ENCODE measurements at places on chromosomes 13 and 19. TPM values are rescaled to one million over a fixed set of nuclear protein-coding genes. Genes with fewer than 3 reads are reported as not detected.

Gene TNFSF9
- total RNA-seq, result 1.8 TPM

Gene TMEM238
- total RNA-seq, result not detected

Gene CCDC194
- total RNA-seq, result not detected

Gene URAD
- not detected for total RNA-seq

Gene MTUS2
- total RNA-seq, result 1.6 TPM

Gene HSPB6
- total RNA-seq, result 275 TPM

- peaks cover 47% of the 10 kb centered on the region for H3K36me3 ChIP-seq
- no peaks in the 10 kb centered on the region for H3K27me3 ChIP-seq
- H3K4me3 ChIP-seq, result no peak overlapping the region
- H3K4me1 ChIP-seq, result peaks cover 39% of the 10 kb centered on the region
Measured at GRCh38 chr19:54142166-54142780, 4.7 kb downstream of the CNOT3 start.

- DNase-seq, result peak; percentile 57
- no peak overlapping the region for H3K4me3 ChIP-seq
- H3K27ac ChIP-seq, result no peak overlapping the region
- H3K36me3 ChIP-seq, result no peaks in the 10 kb centered on the region
Measured at GRCh38 chr13:112747256-112747655, 57.4 kb downstream of the ATP11A start.

GRCh38 chr13:21033856-21034602, 27.4 kb downstream of the LATS2 start:
- DNase-seq, result peak; percentile 67
- peak overlapping the region; percentile 88 for H3K27ac ChIP-seq
- no peaks in the 10 kb centered on the region for H3K27me3 ChIP-seq
- H3K36me3 ChIP-seq, result no peaks in the 10 kb centered on the region
- no peak overlapping the region for H3K4me3 ChIP-seq
- peaks cover 70% of the 10 kb centered on the region for H3K4me1 ChIP-seq

GRCh38 chr13:97434397-97435201, 630 bp downstream of the RAP2A start:
- H3K27me3 ChIP-seq, result no peaks in the 10 kb centered on the region
- DNase-seq, result peak; percentile 78
- H3K4me3 ChIP-seq, result peak overlapping the region; percentile 83
- peak overlapping the region; percentile 99 for H3K27ac ChIP-seq
- no peaks in the 10 kb centered on the region for H3K36me3 ChIP-seq
- peaks cover 13% of the 10 kb centered on the region for H3K4me1 ChIP-seq

DNA sequence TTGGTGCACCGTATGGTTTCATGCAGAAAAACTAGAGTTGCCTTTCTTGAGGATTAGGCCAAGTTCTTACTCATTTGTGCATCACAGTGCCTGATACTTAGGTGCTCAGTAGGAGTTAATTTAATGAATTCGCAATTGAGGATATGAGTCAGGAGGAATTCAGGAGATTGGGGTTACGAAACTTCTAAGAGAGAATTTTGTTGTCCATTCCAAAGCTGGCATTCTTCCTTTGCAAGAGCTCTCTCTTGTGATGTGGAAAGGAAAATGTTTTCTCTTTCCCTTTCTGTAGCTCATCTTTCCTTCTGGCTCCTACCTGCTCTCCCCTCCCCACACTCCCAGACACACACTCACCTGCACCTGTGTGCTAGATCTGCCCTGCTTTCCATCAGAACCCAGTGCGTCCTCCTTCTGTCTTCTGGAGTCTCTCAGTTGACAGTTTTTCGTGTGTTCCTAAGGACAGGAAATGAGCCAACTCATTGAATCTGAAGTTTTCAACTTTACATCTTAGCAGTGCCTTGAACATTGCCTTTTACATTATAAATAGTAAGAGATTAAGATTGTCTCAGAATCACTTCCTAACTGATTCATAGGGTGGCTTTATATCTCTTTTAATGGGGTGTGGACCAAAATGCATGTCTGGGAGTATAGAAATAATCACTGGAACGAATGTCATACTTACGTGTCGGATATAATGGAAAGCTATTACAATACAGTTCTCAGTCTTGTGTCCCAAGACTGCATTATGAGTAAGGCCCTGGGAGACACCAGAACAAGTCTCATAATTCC, 19.7 kb upstream of the ERCC5 start:
- no peak overlapping the region for H3K4me3 ChIP-seq
- no peaks in the 10 kb centered on the region for H3K4me1 ChIP-seq
- H3K27me3 ChIP-seq, result no peaks in the 10 kb centered on the region
- peaks cover 3% of the 10 kb centered on the region for H3K36me3 ChIP-seq
- DNase-seq, result no peak

DNA sequence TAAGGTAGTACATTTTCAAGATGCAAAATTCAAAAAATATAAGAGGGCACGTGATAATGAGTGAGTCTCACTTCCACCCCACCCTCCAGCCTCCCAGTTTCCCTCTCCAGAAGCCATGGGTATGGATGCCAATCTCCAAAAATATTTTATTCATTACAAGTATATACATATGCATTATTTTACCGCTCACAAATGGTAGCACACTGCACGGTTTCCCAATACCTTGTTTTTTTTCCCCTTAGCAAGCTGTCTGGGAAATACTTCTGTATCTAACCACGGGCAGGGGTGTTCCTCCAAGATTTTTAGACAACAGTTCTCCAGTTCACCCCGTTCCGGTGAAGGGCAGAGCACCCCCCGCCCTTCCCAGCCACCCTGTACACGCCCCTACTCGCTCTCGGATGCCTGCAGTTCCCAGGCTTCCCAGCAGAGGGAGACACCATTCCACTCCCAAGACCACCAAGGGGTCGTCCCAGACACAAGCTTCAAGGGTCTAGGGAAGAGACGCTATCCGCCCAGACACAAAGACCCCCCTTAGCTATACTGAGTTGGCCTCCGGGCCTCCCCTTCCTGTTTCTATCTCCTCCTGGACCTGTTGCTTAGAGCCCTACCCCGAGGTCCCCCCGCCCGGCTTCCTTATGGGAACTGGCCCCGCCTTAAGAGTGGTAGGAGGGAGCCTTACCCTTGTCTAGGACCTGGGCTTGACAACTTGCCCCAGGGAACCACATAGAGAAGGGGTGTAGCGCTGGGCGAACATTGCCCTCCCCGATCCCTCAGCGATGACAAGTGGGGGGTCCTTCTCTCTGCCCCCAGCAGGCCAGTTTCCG, 1.1 kb upstream of the FXYD3 start:
- DNase-seq, result peak; percentile 86
- H3K27me3 ChIP-seq, result no peaks in the 10 kb centered on the region
- H3K4me3 ChIP-seq, result peak overlapping the region; percentile 30
- peaks cover 9% of the 10 kb centered on the region for H3K4me1 ChIP-seq
- no peaks in the 10 kb centered on the region for H3K36me3 ChIP-seq

DNA sequence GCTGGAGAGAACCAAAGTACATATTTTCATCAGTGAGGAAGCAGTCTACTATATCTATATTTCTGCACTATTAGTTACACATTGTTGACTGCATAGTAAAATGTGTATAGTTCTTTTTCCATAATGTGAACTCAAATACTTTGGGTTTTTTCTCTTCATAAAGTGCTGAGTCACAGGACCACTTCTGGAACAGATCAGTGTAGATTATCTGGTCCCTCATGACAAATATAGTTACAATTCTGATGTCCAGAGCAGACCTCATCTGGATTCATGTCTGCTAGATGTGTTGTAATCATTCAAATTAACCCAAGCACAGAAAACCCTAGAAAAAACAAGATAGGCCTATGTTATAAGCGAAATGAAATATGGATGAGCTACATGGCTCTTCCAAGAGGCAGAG, 171.4 kb downstream of the SUCLA2 start:
- no peak overlapping the region for H3K4me3 ChIP-seq
- H3K27ac ChIP-seq, result no peak overlapping the region
- no peak for DNase-seq

GRCh38 chr19:10898633-10899032, 27.3 kb downstream of the CARM1 start:
- peak overlapping the region; percentile 76 for H3K27ac ChIP-seq
- no peaks in the 10 kb centered on the region for H3K36me3 ChIP-seq
- H3K27me3 ChIP-seq, result no peaks in the 10 kb centered on the region
- DNase-seq, result no peak
- H3K4me3 ChIP-seq, result no peak overlapping the region

- no peaks in the 10 kb centered on the region for H3K27me3 ChIP-seq
- DNase-seq, result no peak
- H3K4me1 ChIP-seq, result no peaks in the 10 kb centered on the region
Measured at GRCh38 chr13:60326273-60326672, 70.7 kb upstream of the TDRD3 start.

GRCh38 chr19:41478171-41478570, 35.2 kb downstream of the ERICH4 start:
- DNase-seq, result no peak
- no peaks in the 10 kb centered on the region for H3K36me3 ChIP-seq
- no peak overlapping the region for H3K4me3 ChIP-seq
- H3K27me3 ChIP-seq, result no peaks in the 10 kb centered on the region

DNA sequence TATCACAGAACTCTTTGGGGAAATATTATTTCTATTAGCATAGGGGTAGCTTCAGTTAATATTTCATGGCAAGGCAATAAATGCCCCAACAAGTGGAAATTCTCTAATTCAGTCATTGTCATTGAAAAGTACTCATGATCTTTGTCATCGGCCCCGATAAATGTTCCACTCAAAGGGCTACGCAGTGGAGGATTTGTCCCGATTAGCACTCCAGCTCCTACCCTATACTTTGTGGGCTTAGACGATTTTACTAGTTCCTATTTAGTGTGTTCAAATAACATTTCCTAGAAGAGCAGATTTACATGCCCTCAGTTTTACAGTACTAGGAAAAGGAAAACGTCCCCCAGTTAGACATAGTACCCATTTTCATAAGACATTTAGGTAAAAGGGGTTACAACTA, 38.0 kb upstream of the ATP12A start:
- no peak overlapping the region for H3K27ac ChIP-seq
- no peaks in the 10 kb centered on the region for H3K36me3 ChIP-seq
- no peaks in the 10 kb centered on the region for H3K4me1 ChIP-seq
- DNase-seq, result no peak

GRCh38 chr13:49495783-49496762, at the start of gene PHF11:
TSS of gene PHF11 (plus strand) at chr13:49495953. CDS start at chr13:49496002, 49 bp downstream.
- peak; percentile 89 for DNase-seq
- H3K4me1 ChIP-seq, result peaks cover 12% of the 10 kb centered on the region
- peak within 1 kb of the TSS; percentile 92 for H3K27ac ChIP-seq
- no peaks in the 10 kb centered on the region for H3K36me3 ChIP-seq
- H3K4me3 ChIP-seq, result peak within 1 kb of the TSS; percentile 67

DNA sequence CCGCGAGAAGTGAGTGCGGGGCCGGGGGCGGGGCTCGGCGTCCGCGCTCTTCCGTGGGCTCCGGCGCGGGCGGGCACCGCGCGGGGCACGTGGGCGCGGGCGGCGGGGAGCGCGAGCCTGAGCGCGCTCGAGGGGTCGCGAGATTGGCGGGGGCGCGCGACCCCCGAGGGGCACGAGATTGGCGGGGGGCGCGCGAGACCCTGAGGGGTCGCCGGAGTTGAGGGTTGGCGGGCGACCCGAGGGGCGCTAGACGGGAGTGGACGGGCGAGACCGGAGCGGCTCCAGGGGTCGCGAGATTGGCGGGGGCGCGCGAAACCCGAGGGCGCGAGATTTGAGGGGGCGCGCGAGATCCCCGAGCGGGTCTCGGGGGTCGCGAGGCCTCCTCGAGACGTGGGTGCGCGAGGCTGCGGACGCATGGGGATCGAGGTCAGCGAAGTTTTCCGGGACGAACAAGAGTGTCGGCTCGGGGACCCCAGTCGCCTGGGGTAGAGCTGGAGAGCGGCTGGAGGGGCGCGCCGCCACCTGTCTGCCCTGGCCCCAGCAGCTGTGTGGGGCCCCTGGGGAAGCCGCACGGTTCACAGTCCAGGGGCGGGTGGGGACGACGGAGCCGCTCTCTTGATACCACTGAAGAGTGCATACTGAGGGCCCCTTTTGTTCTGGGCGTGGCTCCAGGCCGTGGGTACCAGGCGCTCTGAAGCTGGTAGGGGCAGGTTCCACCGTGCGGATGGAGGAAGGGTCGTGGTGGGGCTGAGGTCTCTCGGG, 682 bp downstream of the SSBP4 start:
- no peak for DNase-seq
- H3K4me1 ChIP-seq, result peaks cover 73% of the 10 kb centered on the region
- no peaks in the 10 kb centered on the region for H3K36me3 ChIP-seq
- H3K27ac ChIP-seq, result peak overlapping the region; percentile 88
- peaks cover 29% of the 10 kb centered on the region for H3K27me3 ChIP-seq
- H3K4me3 ChIP-seq, result peak overlapping the region; percentile 61

GRCh38 chr19:48194041-48194843, 23.8 kb downstream of the ZSWIM9 start:
- no peak for DNase-seq
- H3K27ac ChIP-seq, result no peak overlapping the region
- H3K27me3 ChIP-seq, result no peaks in the 10 kb centered on the region
- H3K36me3 ChIP-seq, result peaks cover 23% of the 10 kb centered on the region
- no peak overlapping the region for H3K4me3 ChIP-seq
- H3K4me1 ChIP-seq, result no peaks in the 10 kb centered on the region

GRCh38 chr13:112513761-112514160, 74.2 kb downstream of the TUBGCP3 start:
- no peaks in the 10 kb centered on the region for H3K4me1 ChIP-seq
- H3K27me3 ChIP-seq, result no peaks in the 10 kb centered on the region
- no peak overlapping the region for H3K4me3 ChIP-seq

DNA sequence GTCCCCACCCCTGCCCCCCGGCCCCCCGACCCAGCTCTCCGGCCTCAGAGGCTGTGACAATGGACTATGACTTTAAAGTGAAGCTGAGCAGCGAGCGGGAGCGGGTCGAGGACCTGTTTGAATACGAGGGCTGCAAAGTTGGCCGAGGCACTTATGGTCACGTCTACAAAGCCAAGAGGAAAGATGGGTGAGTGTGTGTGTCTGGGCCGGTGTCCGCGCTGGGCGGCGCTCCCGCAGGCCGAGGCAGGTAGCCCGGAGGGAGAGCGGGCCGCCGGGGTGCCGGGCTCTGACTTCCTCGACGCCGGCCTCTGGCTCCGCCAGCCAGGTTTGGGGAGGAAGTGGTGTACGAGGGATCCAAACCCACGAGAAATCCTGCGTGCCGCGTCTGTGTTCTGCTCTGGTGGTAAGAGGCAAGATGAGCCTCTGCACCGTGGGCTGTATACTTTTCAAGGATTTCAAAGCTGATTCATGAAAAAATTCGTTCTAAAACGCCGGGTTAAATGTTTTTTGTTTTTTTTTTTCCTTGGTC, 718 bp downstream of the CDK8 start:
- no peaks in the 10 kb centered on the region for H3K36me3 ChIP-seq
- H3K27ac ChIP-seq, result peak overlapping the region; percentile 98
- DNase-seq, result peak; percentile 76
- H3K4me1 ChIP-seq, result peaks cover 28% of the 10 kb centered on the region
- peak overlapping the region; percentile 97 for H3K4me3 ChIP-seq

DNA sequence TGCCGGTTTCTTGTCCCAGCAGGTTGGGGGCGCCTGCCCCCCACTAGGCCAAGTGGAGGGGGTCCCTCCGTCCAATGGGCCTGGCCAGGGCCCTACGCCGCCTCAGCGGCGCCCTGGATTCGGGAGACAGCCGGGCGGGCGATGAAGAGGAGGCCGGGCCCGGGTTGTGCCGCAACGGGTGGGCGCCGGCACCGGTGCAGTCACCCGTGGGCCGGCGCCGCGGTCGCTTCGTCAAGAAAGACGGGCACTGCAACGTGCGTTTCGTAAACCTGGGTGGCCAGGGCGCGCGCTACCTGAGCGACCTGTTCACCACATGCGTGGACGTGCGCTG, 6.2 kb downstream of the KCNJ14 start:
- no peaks in the 10 kb centered on the region for H3K4me1 ChIP-seq
- no peaks in the 10 kb centered on the region for H3K36me3 ChIP-seq
- no peaks in the 10 kb centered on the region for H3K27me3 ChIP-seq

- no peak overlapping the region for H3K4me3 ChIP-seq
- H3K4me1 ChIP-seq, result no peaks in the 10 kb centered on the region
- no peak overlapping the region for H3K27ac ChIP-seq
- no peaks in the 10 kb centered on the region for H3K36me3 ChIP-seq
Measured at GRCh38 chr13:44872751-44873150, 116.5 kb downstream of the NUFIP1 start.

GRCh38 chr13:104473936-104474335, 1407.7 kb upstream of the SLC10A2 start:
- H3K4me1 ChIP-seq, result no peaks in the 10 kb centered on the region
- H3K4me3 ChIP-seq, result no peak overlapping the region
- no peak for DNase-seq
- H3K36me3 ChIP-seq, result no peaks in the 10 kb centered on the region
